ENCODE measurements at places on chromosomes 16 and 17. TPM values are rescaled to one million over a fixed set of nuclear protein-coding genes. Genes with fewer than 3 reads are reported as not detected.
A peak's percentile ranks its signal among the peaks of the same experiment; 100 is the strongest.

- no peak for DNase-seq
Measured at GRCh38 chr16:54398986-54399385, 112.4 kb upstream of the IRX3 start.

The MOSMO gene
- 9.6 TPM for total RNA-seq

GRCh38 chr17:80816241-80817103 lies 175.2 kb upstream of the CHMP6 start:
- no peak for DNase-seq

- peak; percentile 52 for DNase-seq
Measured at GRCh38 chr16:69311533-69312387, 610 bp downstream of the VPS4A start.

- DNase-seq: no peak
Measured at GRCh38 chr16:2775131-2775716, 1.9 kb downstream of the ELOB start.

GRCh38 chr17:8948462-8948861 lies 17.0 kb downstream of the PIK3R5 start:
- no peak for DNase-seq

The GGA2 gene
- 73.3 TPM for total RNA-seq

The TUBG2 gene
- total RNA-seq: 9.3 TPM

DNA sequence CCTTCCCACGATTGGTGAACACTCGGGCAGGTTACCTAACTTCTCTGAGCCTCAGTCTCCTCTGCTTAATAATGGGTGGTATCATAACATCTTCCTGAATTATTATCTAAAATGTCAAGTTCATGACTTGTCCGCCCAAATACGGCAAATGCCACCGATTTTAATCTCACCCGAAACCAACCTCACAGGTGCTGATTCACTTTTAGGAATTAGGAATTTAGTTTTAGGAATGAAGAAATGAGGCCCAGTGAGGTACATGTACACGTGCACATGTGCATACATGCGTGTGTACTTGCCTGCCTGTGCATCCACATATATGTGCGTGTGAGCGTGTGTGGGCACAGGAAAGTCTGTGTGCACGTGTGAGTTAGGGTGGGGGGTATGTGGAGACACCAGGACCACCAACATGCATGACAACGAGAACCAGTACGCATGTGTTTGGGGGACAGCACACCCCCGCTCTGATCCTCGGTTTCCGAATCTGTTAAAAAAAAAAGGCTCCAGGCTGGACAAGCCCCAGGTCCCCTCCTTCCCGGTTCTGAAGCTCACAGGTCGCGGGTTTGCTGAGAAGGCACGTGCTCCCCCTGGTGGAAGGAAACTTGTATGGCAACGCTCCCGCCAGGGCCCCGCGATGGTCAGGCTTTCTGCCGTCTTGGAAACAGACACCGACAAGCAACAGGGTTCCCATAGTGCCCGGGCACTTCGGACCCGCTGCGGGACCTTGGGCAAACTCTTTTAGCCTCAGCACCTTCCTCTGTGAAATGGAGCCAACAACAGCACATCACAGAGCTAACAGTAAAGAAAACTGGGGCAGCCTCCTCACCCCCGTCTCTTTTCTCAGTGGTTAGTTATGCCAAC lies 219.2 kb downstream of the RBFOX3 start:
- peak; percentile 73 for DNase-seq

- DNase-seq: no peak
Measured at GRCh38 chr17:54813896-54814295, 86.8 kb upstream of the TOM1L1 start.
